Esophagus squamous epithelium (tissue), 5 donors: ENCODE measurements at places on chromosomes 7 and 10.

DNA sequence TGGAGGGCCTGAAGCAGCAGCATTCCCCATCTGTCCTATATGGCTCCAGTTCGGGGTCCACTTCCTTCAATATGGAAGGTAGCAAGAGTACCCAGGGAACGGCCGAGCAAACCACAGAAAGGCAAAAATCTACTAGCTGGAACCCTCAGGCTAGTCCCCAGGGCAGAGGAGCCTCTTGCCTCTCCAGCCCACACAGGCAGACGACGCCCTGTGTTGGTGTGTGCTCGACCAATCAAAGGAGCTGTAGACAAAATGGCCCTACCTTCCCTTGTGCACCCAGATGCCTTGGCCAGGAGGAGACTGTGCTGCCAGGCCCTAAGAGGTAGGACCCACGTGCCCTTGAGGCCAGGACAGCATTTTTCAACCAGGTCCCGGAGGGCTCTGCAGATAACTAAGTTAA is 91.5 kb downstream of the FAM53B start:
- DNase-seq, result no peak

DNA sequence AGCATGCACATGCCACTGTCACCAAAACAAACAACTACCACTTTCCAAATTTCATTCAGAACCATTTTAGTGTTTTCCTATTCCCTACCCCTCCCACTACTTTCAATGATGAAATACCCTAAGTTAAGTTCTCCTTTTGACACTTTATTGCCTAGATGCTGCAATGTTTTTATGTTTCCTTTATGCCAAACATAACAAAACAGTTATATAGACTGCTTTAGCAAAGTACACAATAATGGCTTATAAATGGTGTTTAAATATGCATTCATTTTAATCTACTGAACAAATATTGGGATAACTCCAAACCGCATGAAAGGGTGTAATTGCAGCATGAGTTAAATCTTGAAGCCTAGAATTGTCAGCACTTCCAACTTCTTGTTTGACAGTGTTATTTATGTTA is 69.2 kb downstream of the PHYHIPL start:
- DNase-seq, result no peak

DNA sequence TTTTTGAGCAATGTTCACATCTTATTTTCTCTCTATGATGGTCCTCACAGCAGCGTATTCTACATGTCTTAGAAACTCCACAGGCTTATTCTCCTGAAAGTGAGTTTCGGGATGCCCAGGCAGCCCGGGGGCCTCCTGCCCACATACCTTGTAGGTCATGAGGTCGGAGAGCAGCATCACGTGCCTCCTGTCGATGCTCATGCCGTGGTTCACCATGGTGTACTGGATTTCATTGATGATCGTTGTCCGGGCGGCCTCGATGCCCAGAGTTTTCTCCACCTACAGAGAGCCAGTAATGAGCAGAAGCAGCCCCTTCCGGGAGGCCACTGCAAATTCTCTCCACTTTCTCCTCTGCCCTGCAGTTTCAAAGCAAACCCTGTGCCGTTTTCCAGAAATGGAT is 48.0 kb downstream of the POLR3A start:
- DNase-seq, result no peak

DNA sequence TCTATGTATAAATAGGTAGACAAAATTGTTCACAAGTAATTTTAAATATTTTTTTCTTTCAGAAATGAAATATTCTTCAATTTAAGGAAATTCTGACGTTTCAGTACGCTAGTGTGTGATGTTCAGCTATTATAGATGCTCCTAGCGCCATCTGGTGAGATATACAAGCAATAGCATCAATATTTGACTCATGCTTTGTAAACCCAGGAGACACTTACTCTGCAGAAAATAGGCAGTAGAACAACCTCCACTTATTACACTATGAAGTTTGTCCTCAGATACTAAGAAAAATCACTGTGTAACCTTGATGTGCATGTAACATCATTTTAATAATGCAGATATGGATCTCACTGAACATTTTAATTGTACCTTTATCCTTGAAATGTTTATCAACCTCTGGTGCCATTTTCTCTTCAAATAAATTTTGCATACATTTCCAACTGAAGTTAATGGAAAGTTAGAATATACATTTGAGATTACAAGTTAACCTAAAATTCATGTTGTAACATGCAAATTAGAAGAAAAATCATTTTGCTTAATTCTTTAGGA is 151.5 kb upstream of the FAM3C start:
- DNase-seq, result no peak

DNA sequence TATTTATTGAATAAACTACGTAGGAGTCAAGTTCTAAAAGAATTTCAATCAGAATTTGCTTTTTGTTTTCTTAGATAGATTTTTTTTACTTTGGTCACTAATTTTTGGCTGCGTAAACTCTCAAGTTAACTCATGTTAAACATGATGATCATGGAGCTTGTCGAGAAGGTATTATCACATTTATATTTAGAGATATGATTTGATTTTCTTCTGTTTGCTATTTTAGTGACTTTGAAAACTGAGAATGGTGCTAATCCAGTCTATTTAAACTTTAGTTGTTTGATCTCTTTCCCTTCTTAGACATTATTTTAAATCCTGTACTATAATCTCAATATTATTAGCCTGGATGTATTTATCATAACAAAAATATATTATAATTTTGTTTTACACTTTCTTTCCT is 179.4 kb upstream of the SEMA3C start:
- no peak for DNase-seq

GRCh38 chr7:17526621-17527020 is 228.2 kb downstream of the AHR start:
- DNase-seq, result no peak

DNA sequence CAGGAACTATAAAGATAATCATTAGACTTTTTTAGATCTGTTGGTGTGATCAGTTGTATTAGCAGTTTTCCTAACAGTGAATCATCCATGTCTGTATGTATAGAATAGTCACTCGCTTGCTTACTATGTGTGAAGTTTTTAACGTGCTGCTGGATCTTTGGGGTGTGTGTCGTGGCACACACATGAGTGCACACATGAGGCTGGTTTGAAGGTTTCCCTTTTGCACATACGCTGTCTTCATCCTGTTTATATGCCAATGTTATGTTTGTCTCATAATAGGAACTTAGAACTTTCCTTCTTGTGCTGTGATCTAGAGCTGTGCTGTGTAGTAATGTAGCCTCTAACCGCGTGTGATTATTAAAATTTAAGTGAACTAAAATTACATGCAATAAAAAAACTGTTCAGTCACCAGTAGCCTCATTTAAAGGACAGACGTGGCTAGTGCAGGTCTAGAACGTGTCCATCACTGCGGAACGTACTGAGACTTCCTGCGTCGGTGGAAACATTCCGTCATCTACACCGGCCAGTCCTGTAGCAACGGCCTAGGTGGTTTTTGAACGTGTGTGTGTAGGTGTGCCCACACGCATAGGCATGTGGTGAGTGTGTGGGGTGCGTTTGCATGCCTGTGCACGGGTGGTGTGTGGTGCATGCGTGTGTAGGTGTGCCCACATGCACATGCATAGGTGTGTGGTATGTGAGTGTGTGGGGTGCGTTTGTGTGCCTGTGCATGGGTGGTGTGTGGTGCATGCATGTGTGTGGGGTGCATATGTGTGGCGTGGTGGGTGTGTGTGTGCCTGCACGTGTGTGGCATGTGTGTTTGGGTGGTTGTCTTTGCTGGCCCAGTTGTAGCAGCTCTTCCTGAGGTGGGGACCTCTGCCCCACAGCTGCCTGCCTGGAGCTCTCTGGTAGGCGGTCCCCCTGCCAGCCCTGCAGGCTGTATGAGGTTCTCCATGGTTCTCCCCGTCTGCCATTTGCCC is 56.6 kb downstream of the INPP5A start:
- no peak for DNase-seq

DNA sequence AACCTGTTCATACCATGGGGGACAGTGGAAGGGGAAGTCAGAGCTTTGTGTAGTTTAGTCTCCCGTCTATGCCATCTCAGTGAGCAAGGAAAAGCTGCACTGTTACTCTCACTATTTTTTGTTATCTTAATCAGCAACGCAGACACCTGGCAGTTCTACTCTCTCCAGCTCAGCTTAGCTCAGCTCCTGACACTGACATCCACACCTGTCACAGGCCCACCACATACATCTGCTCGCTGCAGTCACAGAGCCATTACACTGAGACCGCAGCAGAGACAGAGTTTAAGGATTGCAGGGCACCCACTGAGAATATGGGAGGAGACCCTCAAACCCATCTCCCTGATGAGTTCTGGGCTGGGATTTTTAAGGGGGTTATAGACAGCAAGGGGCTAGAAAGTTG is 257.3 kb upstream of the AKR1E2 start:
- no peak for DNase-seq

DNA sequence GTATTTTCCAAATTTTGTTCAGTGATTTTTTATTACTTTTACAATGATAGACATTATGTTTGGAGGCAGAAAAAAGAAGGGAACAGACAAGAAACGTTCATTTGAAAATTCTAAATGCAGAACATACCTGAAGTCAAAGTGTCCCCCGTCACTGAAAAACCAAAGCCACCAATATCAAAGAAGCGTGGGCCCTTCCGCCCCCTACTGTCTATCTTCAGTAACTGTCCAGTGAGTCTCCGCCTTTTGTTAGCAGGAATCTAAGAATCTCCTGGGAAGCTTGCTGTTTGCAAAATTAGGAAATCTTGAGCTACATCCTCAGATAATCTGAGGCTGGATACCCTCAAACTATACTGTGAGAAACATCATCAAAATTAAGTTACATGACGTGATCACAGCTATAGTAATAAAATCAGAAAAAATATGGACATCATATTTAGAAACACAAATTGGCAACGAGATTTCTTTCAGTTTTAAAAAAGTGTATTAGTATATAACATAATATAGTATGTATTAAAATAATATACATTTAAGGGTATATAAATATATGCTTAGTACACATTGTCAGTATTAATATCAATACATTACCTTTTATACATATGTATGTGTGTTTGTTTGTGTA is 169.3 kb upstream of the AKR1E2 start:
- DNase-seq, result no peak

- no peak for DNase-seq
Measured at GRCh38 chr7:116582806-116583444, 58.1 kb downstream of the CAV1 start.

DNA sequence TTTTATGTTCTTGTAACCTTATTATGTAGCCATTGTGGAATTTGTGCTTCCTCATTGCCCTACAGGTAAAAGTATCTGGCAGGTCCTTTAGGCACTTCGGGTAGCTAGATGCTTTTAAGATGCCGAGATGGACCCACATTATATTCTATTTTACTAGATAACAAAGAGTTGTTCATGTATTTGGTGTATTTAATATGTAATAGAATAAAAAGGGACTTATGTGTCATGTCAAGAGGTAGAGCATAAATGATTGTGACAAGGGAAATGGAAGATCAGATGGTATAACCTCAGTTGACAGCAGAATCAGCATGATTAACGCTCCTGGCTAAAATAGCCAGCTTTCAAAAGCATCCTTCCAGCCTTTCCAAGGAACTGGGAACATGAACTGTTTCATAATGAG is 50.6 kb downstream of the NPY start:
- no peak for DNase-seq

DNA sequence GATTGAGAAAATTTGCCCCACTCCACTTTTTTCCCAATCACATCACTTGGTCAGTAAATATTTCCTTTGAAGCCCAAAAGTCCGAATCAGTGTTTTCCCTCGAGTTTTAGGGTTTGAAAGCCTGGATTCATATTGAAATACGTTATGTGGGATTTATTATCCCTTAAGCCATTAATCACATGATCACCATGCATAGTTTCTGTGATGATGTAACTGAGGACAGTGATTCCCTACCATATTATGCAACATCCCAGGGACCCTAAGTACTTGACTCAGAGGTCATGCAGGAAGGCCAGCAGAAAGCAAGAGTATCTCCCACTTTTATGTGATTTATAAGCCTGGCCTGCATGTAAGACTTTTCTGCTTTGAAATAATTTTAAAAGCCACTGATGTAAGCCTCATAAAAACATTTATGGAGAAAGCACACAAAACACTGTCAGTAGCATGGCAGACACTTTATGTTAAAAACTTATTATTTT is 630.6 kb upstream of the ZWINT start:
- no peak for DNase-seq

GRCh38 chr7:108455998-108456677 is at the start of gene NRCAM:
TSS of gene NRCAM (minus strand) at chr7:108456436. CDS start at chr7:108240064, 216,372 bp downstream.
- no peak for DNase-seq

GRCh38 chr10:36003688-36004087 is 361.6 kb upstream of the FZD8 start:
- no peak for DNase-seq

GRCh38 chr7:106827626-106828025 is 37.5 kb upstream of the PIK3CG start:
- DNase-seq, result no peak

DNA sequence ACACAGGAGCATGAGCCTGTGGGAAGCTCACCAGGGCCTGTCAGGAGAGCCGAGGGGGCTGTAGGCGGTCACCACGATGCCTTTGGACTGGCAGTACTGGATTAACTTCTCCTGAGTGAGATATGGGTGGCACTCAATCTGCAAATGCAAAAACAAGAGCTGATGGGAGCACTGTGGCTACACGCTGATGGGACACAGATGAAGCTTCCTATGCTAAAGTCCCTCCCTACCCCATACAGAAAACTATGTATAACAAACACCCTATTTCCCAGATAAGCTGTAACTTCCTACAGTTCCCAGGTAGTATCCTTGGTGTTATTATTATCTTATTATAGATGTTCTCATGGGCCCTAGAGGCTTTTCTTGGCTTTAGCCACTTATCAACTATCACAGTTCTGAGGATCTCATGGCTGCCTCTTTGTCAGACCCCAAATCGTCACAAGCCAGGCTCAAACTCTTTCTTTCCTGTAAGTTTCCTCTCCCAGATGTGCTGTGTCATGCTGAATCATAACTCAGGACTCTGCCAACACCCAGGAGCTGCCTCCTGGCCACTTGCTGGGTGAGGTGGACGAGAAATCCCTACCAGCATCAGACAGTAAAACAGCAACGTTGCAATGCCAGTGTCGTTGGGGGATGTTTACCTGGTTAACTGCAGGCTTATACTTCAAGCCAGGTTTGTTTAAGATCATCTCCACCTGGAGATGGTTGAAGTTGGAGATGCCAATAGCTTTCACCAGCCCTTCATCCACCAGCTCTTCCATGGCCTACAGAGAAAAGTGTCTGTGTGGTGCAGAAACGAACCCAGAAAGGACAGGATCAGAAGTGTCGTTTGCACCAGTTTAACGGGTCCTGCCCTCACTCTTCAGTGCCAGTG is 10.3 kb downstream of the AKR1B1 start:
- DNase-seq, result no peak

GRCh38 chr10:11600280-11600679 is 11.2 kb downstream of the USP6NL start:
- no peak for DNase-seq
